ENCODE measurements at places on chromosomes 7 and 10.

- DNase-seq: no peak
Measured at GRCh38 chr10:35928748-35929147, 286.7 kb upstream of the FZD8 start.

DNA sequence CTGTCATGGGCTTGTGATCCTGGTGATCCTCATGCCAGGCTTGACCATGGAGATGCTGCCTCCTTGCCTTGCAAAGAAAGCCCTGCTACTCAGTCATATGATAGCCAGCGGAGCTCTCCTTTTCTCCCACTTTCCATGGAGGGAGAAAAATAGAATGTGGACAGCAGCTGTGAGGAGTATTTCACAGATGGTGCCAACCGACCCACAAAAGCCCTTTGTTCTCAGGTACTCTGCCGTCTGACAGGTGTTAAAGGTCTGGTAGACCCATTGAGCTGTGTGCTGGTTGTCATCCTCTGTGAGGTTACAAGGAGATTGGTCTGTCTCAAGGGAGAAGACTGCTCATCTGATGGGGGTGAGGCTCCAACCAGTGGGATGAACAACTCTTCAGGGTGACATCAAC lies 29.5 kb upstream of the COBL start:
- DNase-seq: no peak

DNA sequence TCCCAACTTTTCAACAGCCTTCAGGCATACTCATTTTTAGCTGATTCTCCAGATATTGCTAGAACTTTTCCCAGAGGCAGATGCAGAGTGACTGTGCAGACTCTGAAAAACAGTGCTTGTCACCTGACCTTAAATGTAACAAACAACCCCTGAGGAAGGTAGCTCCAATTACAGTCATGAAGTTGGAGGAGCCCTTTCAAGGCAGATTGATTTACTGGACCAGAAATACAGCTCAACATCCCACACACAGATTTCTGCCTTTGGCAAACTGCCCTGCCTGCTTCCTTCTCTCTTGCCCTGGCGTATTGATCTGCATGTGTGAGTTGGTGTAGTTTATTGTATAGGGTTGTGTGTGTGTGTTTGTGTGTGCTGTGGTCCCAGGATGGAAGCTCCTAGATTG lies 38.5 kb downstream of the PYROXD2 start:
- DNase-seq: peak; percentile 33

DNA sequence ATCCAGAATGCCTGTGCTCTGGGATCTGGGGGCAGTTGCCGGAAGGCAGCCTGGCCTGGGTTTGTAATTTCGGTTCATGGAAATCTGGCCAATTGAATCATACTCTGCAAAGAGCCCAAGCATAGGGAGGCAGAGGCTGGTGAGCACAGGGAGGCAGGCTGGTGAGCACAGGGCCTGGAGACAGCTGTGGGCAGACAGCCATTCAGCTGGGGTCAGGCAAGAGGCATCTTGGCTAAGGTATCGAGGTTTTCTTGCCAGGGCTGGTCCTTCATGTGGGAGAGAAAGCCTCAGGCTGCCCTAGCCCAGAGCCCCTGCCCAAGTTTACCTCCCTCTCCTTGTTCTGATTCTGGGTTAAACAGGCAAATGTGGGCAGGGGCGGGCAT lies 63.7 kb upstream of the BAIAP2L1 start:
- DNase-seq: no peak

- no peak for DNase-seq
Measured at GRCh38 chr7:28018020-28018419, 162.6 kb downstream of the JAZF1 start.
